ENCODE measurements at places on chromosomes 6 and 20.

DNA sequence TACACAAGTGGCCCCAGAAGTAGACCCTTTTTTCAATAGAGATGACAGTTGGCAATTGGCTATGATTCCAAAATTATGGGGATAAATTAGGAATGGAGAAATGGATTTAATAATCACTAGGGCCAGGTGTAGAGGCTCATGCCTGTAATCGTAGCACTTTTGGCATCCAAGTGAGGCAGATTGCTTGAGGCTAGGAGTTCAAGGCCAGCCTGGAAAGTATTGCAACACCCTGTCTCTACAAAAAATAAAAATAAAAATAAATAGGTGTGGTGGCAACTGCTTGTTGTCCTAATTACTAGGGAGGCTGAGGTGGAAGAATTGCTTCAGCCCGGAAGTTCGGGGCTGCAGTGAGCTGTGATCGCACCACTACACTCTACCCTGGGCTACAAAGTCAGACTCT, 60.0 kb downstream of the BMP2 start:
- DNase-seq, result no peak

- no peak for DNase-seq
These were observed 158.3 kb downstream of the DLL1 start for GRCh38 chr6:170132561-170132991.

DNA sequence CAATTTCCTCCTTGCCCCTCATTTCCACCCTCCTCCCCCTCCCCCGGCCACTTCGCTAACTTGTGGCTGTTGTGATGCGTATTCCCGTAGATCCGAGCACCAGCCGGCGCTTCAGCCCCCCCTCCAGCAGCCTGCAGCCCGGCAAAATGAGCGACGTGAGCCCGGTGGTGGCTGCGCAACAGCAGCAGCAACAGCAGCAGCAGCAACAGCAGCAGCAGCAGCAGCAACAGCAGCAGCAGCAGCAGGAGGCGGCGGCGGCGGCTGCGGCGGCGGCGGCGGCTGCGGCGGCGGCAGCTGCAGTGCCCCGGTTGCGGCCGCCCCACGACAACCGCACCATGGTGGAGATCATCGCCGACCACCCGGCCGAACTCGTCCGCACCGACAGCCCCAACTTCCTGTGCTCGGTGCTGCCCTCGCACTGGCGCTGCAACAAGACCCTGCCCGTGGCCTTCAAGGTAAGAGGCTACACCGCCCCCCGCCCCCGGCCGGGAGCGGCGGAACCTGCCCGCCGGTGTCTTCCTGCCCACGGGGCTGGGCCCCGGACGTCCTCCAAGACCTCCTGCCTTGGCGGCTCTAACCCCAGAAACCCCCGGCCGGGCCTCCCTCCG, 44.9 kb upstream of the SUPT3H start:
- DNase-seq, result peak; percentile 36

GRCh38 chr20:10304471-10305046, 85.9 kb downstream of the SNAP25 start:
- DNase-seq, result no peak

- DNase-seq, result no peak
These were observed 1296.6 kb downstream of the EPHA7 start for GRCh38 chr6:92122746-92123145.

- DNase-seq, result no peak
These were observed 81.1 kb downstream of the LAMA4 start for GRCh38 chr6:112173221-112173804.

DNA sequence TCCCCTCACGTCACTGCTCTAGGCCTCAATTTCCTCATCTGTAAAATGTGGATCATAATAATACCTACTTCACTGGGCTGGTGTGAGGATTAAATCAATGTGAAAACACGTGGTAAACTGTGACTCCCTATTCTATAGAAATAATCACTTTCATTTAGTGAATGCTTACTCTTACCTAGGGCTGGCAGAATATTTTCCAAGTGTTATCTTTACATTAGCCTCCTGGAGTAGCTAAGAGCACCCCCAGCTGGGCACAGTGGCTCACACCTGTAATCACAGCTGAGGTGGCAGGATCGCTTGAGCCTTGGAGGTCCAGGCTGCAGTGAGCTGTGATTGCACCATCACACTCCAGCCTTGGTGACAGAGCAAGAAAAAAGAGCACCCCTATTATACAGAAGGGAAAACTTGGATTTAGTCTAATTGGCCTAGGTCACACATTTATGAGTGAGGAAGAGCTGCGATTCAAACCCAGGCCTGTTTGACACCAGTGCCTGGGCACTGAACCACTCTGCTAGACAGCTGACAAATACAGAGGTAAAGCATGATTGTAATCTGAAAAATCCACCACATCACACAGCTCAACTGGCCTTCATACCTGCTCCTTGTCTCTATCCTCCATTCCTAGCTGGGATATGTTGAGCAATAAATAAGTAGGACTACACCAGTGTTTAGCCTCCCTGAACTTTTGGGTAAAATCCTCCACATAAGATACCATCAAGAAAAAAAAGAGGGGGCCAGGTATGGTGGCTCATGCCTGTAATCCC, 1.4 kb upstream of the SNTA1 start:
- peak; percentile 9 for DNase-seq

GRCh38 chr6:163418311-163419029, 4.0 kb downstream of the QKI start:
- no peak for DNase-seq
